ENCODE measurements at places on chromosomes 11 and 22.

- DNase-seq: no peak
Measured at GRCh38 chr11:6927030-6927617, 898 bp downstream of the ZNF215 start.

- no peak for DNase-seq
Measured at GRCh38 chr11:62602141-62603071, 741 bp upstream of the MTA2 start.

- no peak for DNase-seq
Measured at GRCh38 chr11:111923351-111923788, 4.7 kb downstream of the C11orf52 start.

DNA sequence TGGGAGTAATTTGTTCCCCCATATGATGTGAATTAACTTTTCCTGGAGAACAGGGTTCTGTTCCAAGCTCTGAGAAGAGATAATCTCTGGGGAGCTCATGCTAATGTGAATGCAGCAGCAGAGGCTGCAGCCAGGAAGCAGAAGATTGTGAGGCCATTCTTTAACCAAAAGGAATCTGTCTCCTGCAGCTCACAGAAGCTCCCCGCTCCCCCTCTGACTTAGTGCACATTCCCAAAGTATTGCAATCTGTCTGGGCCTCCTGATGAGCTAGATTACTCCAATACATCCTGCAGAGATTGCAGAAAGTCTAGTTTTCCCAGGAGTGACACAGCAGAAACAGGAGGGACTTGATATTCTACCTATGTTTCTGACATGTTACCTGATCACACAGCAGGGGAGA lies 420.6 kb upstream of the FAT3 start:
- DNase-seq: no peak

DNA sequence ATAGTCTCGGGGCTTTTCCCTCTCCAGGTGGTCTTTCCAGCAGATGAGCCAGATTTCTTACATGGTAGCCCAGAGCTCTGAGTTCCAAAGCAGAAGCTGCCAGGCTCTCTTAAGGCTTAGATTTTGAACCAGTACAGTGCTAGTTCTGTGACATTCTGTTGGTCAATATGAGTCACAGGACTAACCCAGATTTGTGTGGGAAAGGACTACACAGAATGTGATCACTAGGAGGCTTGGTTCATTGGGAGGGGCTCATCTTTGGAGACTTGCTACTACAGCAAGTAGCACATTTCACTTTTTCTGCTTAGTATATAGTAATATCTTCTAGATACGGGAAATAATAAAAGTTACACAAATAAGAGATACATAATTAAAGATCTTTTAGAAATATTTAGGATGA lies 24.1 kb downstream of the RNF214 start:
- no peak for DNase-seq

GRCh38 chr11:98568013-98568412 lies 452.7 kb upstream of the CNTN5 start:
- no peak for DNase-seq

- no peak for DNase-seq
Measured at GRCh38 chr11:23233075-23233474, 372.8 kb upstream of the CCDC179 start.

DNA sequence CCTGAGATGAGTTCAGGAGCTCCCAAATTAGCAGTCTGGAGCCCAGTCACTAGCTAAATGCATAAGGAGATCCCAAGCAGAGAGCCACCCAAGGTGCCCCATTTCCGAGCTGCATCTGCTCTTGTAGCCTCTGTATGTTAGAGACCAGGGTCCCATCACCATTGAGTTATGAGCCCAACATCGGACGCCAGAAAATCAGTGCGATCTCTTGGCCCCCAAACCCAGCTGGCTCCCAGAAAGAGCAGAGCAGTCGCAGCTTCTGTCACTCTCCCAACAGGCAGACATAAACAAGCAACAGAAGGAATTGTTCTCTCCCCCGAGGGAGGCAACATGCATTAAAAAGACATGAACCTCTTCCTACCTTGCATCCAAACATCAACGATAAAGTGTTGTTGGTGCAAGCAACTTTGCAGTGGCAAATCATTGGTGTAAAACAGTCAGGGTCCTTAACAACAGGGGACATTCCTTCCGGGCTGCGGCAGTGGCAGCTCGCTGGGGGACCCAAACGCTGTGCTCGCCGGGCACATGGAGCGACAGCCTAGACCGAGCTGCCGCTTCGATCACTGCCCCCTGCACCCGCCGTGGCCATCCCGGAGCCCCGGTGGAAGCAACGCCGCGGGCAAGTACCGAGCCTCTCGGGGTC lies 907.1 kb downstream of the DLG2 start:
- no peak for DNase-seq

DNA sequence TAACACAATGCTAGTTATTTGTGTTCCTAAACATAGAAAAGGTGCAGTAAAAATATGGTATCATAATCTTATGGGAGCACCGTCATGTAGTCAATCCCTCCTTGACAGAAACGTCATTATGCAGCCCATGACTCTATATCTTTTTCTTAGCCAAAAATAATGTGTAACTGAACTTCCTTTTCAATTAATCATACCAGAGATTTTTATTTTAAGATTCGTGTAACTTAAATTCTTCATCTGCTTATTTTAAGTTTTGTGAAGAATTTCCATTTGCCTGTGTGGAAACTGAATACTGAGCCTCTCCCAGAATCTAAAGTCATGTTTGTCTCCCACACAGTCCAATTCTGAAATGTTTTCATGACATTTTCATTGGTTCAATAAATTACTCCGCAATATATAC lies 699.1 kb downstream of the KCNA4 start:
- DNase-seq: no peak

DNA sequence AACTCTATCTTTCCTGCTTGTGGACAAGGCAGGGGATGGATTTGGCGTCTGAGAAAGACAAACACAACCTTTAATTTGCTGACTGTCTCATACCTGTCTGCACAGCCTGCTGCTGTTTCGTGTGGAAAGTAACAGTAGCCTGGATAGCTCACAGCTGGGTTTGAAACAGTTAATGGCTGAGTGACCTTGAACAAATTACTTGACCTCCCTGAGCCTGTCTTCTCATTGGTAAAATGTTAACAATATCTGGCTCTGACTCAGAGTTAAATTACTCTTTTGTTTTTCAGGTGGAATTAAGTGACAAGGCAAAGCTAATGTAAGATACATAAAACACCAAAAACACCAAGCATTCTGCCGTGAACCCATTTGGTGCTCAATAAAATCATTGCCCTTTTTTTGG lies 41.1 kb upstream of the ADA2 start:
- no peak for DNase-seq

DNA sequence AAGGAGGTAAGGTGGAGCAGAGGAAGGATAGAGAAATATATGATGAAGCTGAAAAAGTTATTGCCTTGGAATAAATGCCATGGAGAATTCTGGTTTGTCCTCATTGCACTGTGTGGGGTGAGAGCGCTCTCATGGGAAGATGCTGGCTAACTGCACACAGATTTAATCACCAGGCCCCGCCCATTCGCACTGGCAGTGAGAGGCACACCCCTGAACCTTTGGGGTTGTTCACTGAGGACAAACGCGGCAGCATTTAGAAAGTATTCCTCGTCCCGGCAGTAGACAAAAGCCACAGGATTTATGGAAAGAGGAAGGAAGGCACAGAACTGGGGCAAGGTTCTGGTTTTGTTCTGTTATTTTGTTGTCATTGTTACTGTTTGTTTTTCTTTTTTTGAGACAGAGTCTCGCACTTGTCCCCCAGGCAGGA lies 70.2 kb downstream of the MED15 start:
- no peak for DNase-seq

DNA sequence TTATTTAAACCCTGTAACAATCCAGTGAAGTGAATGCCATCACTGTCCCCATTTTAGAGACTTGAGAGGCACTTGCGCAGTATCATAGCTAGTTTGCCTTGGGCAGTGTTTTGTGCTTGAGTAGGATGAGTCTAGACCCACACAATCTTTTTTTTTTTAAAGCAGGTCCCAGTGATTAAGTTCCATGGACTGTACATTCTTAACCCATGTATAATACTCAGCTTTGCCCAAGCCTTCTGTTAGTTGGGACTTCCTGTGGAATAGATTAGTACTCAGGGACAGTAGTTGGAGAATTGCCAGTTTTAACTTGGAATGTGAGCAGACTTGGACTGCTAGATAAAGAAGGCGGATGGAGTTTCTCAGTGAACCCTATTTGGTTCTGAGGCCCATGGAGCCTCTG lies 108.6 kb upstream of the RASSF10 start:
- DNase-seq: no peak

- no peak for DNase-seq
Measured at GRCh38 chr11:76911415-76911808, 50.7 kb downstream of the ACER3 start.

DNA sequence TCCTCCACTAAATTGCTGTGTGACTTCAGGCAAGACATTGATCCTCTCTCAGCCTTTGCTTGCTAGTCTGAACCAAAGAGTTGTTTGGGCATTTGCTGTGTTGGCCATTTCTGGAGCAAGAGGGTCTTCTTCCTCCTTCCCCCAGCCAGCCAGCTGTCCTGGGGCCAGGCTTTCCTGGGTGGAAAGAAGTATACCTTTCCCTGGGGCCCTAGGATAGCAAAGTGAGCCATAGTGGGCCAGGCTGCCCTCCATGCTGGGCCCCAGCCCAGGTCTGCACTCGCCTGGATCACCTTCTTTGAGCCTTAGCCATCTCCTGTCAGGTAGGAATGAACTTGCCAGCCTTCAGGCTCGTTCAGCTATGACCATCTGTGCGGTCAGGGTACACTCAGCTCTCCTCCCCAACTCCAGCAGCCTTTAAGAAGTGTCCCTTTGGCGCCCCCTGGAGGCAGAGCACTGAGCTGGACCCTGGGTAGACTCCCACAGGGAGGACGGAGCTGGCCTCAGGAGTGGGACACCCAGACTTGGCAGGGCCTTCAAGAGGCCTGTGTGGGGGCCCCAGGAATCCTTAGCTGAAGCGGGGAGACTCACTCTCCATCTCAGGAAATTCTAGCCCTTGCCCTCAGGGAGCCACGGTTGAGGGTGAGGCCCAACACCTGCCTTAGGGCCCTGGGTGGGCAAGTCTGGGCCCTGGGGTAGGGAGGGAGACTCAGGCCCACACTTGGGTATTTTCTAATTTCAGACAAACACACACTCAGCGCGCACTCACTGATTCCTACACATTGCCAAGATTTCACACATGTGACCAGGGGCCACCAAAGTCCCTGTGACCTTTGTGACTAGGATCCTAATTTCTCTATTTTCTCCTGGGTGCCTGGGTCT lies 35.6 kb upstream of the TPBGL start:
- DNase-seq: peak; percentile 84

DNA sequence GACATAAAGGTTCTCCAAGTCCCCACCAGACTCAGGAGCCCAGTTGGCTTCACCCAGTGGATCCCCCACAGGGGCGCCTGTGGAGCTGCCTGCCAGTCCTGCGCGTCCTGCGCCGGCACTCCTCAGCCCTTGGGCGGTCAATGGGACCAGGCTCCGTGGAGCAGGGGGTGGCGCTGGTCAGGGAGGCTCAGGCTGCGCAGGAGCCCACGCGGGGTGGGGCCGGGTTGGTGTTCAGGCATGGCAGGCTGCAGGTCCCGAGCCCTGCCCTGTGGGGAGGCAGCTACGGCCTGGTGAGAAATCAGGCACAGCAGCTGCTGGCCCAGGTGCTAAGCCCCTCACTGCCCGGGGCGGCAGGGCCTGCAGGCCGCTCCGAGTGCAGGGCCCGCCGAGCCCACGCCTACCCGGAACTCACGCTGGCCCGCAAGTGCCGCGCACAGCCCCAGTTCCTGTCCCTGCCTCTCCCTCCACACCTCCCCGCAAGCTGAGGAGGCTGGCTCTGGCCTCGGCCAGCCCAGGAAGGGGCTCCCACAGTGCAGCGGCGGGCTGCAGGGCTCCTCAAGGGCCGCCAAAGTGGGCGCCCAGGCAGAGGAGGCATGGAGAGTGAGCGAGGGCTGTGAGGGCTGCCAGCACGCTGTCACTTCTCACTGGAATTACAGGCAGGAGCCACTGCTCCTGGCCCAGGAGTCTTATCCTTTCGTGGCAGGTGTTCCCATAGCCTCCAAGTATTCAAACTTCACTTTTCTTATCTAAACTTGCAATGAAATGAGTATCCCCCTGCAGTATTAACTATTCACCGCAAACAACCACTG lies 22.8 kb upstream of the ZBTB44 start:
- no peak for DNase-seq

GRCh38 chr11:38646382-38646781 lies 2048.3 kb upstream of the RAG2 start:
- no peak for DNase-seq

DNA sequence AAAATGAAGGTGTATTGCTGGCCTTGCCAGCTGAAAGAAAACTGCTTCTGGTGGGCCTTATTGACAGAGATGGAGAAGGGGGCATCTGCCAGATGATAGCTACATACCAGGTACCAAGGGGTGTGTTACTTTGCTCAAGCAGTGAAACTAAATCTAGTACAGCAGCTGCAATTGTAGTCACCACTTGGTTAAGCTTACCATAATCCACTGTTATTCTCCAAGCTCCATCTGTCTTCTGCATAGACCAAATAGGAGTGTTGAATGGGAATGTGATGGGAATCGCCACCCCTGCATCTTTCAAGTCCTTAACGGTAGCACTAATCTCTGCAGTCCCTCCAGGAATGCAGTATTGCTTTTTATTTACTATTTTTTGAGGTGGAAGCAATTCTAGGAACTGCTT lies 45.8 kb upstream of the LIN7C start:
- no peak for DNase-seq

GRCh38 chr11:29511394-29511793 lies 505.4 kb downstream of the KCNA4 start:
- no peak for DNase-seq

- DNase-seq: no peak
Measured at GRCh38 chr11:113881856-113882255, 6.5 kb upstream of the USP28 start.

GRCh38 chr11:117287668-117288067 lies 3.5 kb upstream of the BACE1-AS start:
- DNase-seq: no peak

DNA sequence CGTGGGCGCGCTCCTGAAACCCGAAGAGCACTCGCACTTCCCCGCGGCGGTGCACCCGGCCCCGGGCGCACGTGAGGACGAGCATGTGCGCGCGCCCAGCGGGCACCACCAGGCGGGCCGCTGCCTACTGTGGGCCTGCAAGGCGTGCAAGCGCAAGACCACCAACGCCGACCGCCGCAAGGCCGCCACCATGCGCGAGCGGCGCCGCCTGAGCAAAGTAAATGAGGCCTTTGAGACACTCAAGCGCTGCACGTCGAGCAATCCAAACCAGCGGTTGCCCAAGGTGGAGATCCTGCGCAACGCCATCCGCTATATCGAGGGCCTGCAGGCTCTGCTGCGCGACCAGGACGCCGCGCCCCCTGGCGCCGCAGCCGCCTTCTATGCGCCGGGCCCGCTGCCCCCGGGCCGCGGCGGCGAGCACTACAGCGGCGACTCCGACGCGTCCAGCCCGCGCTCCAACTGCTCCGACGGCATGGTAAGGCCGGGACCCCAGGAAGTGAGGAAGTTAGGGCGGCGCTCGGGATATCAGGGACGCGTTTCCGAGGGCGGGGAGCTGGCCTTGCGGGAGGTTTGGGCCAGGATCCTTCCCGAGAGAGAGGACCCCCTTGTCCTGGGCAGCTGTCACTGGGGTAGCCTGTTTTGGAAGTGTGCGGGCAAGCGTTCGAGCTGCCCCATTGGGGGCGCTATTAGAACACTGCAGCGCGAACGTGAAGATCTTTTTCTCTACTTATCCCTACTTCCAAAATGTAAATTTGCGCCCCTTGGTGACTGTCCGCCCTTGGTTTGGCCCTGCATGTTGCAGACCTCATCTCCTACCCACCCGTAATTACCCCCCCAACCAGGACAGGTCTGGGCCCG lies 796 bp downstream of the MYOD1 start:
- DNase-seq: no peak

GRCh38 chr11:629237-629583 lies 2.2 kb upstream of the SCT start:
- no peak for DNase-seq
